Left colon (tissue), 2 donors: ENCODE measurements at places on chromosomes 6 and 20.

GRCh38 chr20:45104786-45105185 is 3.9 kb upstream of the KCNS1 start:
- no peak for DNase-seq

DNA sequence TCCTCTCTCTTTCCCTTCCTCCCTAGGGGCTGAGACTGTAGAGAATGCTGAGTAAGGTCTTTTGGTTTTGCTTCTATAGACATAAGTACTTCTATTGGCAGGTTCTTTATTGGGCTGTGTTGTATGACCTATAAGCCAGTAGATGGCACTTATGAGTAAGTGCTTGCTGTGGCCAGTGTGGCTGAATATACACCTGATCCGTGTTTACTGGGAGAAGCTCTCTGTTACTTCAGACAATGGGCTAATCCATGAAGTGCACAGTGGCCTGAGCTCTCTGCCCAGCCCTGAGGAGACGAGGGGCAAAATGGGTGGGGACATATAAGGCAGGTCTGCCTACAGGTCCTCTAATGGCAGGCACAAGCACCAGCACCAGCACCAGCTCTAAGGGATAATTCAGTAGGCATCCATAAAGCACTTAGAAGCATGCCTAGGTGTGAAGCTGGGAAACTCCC is 610.3 kb downstream of the RNF144B start:
- DNase-seq: no peak

GRCh38 chr20:17809362-17810061 is 109.7 kb downstream of the BANF2 start:
- DNase-seq: no peak

DNA sequence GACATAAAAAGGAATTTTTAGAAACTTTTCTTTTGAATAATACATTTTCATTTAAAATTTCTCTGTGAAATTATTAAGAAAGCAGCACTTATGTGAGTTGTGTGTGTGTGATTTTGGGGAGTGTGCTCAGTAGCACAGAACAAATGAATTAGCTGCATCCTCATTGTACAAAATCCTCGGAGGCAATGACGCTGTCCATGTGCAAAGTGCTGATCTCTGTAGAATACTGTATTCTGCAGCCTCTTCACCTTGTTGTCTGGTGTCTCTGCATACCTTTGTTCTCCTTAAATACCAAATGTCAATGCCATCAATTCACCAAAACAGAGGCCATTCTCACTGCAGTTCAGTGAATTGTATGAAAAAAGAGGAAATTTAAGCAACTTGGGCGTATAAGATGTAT is 838.4 kb downstream of the QKI start:
- DNase-seq: no peak

DNA sequence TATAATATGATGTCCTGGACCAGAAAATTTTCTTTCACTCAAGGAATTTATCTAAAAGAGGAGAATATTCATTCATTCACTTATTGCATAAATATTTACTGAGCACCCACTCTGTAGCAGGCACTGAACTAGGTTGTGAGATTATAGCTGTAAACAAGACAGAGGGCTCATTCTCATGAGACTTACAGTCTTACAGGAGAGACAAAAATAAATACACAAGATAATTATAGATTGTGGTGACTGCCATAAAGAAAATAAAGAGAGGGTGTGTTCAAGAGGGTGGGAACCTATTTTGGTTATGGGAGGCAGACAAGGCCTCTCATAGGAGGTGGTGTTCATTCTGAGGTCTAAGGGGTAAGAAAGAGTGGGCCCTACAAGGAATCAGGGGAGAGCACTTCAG is 109.9 kb upstream of the SUPT3H start:
- DNase-seq: no peak

DNA sequence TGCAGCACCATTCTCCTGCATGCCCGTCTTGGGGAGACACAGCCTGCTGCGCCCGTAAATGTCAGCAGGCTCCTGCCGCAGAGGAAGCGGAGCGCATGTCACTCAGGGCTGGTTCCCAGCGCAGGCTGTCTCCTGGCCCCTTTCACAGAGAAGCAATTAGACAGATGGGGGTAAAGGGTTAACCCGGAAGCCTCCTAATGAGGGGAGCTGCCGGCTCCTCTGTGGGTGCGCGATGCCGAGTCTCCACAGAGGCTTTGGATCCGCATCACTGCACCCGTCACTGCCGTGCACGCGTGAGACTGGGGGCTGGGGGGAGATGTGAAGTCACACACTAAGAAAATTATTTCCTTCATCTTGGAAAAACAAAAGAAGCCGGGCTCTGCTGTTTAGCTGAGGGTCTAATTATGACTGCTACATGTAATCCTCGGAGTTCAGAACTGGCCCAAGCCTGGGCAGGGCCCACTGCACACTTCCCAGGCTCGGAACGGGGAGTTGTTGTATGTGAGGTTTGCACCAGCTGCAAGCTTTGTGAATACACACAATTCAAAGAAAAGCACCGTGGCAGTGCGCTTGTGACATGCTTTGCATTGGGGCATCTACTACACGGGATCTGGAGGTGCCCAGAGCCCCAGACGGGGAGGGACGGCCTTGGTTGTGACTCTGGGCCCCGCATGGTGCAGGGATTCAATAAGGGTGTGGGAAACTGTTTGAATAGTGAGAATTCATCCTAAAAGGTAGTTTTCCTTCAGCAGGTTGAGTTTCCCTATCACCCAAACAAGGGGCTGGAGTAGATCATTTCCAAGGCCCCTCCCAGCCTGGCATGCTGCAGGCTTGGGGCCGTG is 331.6 kb downstream of the TAF4 start:
- no peak for DNase-seq

- DNase-seq: no peak
Observed at GRCh38 chr6:34930221-34930620, 41.2 kb downstream of the ANKS1A start.

GRCh38 chr6:165183496-165184140 is 125.8 kb downstream of the C6orf118 start:
- DNase-seq: no peak

DNA sequence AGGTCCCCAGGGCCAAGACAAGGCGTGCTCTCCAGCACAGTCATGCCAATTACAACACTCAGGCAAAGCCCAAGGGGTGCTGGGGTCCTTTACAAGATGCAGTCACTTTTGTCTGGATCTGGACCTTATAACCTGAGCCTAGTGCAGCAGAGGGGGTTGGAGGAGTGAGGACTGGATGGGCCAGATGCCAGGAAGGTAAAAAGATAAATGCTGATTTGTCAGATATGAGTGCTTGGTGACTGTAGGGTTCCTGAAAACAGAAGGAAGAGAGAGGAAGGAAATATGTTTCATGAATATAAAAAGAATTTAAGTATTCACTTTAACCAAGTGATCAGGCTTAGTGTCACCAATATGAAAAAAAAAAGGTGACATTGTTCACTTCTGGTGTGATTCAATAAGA is 43.4 kb upstream of the TFAP2A start:
- no peak for DNase-seq

GRCh38 chr20:53355790-53356189 is 237.8 kb downstream of the ZNF217 start:
- no peak for DNase-seq

DNA sequence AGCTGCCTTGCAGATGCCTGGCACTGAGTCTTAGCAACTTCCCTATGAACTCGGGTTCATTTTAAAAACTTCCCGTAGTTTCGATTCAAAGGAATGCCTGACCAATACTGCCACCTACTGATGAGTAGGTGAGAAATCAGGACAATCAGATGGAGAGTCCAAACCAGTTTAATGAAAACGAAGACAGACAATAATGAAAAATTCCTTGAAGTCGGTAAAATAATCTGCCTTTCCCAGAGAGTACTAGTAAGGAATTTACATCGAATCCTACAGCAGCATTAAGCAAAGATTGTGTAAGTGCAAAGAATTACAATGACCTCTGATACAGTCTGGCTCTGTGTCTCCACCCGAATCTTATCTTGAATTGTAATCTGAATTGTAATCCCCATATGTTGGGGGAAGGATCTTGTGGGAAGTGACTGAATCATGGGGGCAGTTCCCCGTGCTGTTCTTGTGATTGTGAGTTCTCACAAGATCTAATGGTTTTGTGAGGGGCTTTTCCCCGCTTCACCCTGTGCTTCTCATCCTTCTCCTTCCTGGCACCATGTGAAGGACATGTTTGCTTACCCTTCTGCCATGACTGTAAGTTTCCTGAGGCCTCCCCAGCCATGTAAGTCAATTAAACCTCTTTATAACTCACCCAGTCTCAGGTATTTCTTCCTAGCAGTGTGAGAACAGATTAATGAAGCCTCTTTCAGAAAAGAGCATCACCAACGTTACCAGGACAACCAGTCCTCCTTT is 134.4 kb downstream of the ARHGAP18 start:
- DNase-seq: no peak

DNA sequence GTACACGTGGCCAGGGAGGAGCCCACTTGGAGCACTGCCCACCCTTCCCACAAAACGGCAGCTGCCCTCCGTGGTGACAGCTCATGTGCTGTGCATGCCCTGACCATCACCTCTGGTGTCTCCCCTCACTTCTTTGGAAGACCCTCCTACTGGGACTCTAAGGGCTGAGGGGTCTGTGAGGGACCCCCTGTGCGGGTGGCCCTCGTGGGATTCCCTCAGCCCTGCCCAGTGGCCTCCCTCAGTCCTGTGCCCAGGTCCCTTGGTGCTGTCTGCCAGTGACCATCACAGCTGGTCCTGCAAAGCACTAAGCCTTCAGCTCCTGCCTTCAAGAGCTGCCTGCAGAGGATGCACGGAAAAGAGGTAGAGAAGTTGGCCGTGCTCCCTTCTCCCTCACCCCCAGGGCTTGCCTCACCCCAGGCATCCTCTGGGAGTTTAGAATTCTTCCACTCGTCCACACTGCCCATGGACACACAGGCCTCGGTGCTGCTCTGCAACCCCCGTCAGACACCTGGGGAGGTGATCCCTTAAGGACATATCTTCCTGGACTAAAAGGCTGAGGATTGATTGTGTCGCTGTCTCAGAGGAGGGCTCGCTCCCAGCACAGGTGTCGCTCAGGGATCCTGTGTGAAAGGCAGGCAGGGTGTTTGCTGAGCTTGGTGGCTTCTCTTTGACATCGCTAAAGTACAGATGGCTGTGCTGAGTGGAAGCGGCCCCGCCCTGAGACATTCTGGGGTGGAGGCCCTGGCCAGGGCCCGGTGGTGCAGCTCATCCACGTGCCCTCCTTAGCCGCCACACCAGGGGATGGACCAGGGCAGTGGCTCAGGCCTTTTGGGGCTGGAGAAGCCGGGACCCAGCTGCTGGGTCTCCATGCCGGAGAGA is 119.5 kb upstream of the FRMD1 start:
- no peak for DNase-seq

DNA sequence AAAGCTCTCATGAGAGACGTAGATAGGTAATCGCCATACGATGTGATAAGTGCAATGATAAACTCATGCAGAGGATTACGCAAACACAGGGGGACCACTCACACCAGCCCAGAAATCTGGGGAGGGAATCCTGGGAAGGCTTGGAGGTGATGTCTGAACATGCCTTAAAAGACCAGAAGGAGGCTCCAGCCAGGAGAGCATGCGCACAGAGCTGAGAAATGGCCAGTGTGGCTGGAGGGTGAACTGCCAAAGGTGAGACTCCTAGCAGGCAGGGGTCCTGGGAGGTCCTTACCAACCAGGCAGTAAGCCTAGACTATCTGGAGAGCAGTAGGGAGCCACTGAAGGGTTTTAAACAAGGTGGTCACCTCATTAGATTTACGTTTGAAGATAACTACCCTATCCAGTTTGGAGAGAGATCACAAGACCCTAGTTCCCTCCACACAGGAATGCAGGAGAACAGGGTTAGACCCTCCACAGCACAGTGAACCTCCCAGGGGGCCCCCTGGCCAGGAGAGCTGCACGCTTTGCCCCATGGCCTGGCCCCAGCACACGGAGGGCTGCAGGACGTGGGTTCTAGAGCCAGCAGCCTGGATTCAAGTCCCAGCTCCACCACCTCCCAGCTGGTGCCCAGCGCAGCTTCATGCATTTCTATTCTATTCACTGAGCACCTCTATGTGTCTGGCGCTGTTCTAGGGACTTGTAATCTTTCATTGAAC is 13.1 kb downstream of the MDFI start:
- DNase-seq: no peak

- no peak for DNase-seq
Observed at GRCh38 chr6:68743099-68743498, 108.0 kb downstream of the ADGRB3 start.

DNA sequence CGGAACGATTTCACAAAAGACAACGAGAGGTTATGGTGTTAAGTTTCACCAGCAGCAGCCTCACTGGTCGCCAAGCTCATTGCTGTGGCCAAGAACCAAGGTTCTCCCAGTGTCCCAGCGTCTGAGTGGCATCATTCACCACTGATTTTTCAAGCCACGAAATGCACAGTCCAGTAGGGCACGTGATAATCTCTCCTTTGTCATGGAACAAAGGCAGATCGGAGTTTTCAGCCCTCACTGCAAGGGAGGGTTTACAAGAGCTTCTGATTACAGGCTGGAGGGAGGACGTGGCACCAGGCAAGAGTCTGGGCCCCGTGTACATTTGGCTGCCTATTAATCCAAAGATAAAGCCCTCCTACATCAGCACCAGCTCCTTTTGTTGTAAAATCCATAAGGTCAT is 2.0 kb downstream of the CD24 start:
- no peak for DNase-seq

DNA sequence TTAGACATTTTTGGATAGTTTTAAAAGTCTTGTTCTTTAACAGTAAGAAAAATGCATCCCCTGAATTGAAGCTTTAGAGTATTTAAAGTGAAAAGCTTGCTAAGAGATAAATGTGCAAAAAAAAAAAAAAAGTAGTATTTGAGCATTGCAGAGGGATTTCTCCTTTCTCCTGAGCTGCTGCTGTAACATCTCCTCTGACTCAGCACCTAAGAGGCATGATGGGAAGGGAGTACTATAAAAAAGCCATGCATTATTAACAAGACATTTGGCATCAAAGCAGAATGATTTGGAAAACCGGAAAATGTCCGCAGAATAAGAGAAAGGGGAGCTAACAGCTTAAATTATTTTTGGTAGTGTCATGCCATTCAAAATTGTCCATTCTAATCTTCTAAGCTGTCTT is 27.9 kb downstream of the B4GALT5 start:
- DNase-seq: no peak

DNA sequence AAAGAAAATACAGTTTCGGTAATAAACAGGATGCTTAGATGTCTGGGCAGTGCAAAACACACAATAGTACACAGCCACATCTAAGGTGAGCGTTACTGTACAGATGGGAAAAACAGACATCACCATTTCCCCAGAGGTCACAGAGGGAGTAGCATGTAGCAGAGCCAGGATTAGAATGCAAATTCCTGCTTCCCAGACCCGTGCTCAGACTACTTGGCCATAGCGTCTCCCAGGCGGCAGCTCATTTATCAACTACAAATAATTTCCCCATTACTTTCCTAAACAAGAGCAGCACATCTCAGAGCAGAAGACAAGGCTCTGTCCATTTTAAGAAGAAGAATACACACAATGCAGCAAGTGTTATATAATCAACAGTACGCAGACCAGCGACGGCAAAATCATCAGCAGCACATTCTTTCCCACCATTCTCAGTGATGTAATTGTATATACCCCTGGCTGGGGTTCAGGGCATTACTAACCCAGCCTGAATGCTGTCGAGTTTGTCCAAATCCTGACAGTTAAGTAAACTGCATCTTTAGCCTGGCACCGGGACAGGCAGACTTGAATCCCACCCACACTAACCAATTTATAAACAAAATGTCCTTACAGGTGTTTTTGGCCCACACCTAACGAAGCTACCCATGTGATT is 61.9 kb downstream of the CNKSR3 start:
- peak; percentile 17 for DNase-seq
